ENCODE measurements at places on chromosomes 4 and X. TPM values are rescaled to one million over a fixed set of nuclear protein-coding genes. Genes with fewer than 3 reads are reported as not detected.

Gene SOWAHD
- total RNA-seq: 1.6 TPM

Gene IL2RG
- not detected for total RNA-seq

Gene NUDT6
- total RNA-seq: 13.7 TPM

Gene ANXA3
- 125 TPM for total RNA-seq

Gene NMU
- total RNA-seq: not detected

Gene MAGEA2
- total RNA-seq: not detected

Gene REELD1
- total RNA-seq: 0.05 TPM

Gene CFI
- total RNA-seq: 6.1 TPM

Gene AMELX
- total RNA-seq: not detected

Gene CTAG2
- total RNA-seq: not detected

Gene SLC25A43
- total RNA-seq: 31.5 TPM

Gene ZNF275
- 8.9 TPM for total RNA-seq

Gene CFAP47
- not detected for total RNA-seq

Gene STOX2
- total RNA-seq: not detected

Gene KCND1
- total RNA-seq: not detected

Gene NXF2B
- not detected for total RNA-seq

Gene NPY5R
- total RNA-seq: not detected

Gene ENPP6
- total RNA-seq: not detected

Gene RPA4
- total RNA-seq: 0.29 TPM

Gene NAP1L2
- total RNA-seq: 0.06 TPM

Gene AADAT
- total RNA-seq: 7.7 TPM

Gene LGI2
- total RNA-seq: not detected

Gene MGAT4D
- total RNA-seq: not detected

Gene XK
- 2.8 TPM for total RNA-seq

Gene EGFL6
- not detected for total RNA-seq

Gene BGN
- 0.08 TPM for total RNA-seq

Gene FGFR3
- total RNA-seq: 13.8 TPM

Gene RRH
- not detected for total RNA-seq

Gene GEMIN8
- total RNA-seq: 10.7 TPM

Gene ZNF827
- 9.2 TPM for total RNA-seq

Gene HHIP
- 8.8 TPM for total RNA-seq

Gene ARHGAP6
- 1.2 TPM for total RNA-seq

Gene MAMLD1
- total RNA-seq: 3.7 TPM

Gene ADH1B
- not detected for total RNA-seq

Gene PCYT1B
- not detected for total RNA-seq

Gene TLR2
- not detected for total RNA-seq

Gene PAGE1
- not detected for total RNA-seq

Gene PLS3
- 285 TPM for total RNA-seq

Gene IQCM
- total RNA-seq: not detected

Gene NHS
- 2.6 TPM for total RNA-seq

Gene NPY2R
- total RNA-seq: not detected

Gene CXCL6
- total RNA-seq: not detected

Gene KIT
- total RNA-seq: not detected

Gene L1CAM
- total RNA-seq: not detected
